ENCODE measurements at places on chromosomes 4 and X. TPM values are rescaled to one million over a fixed set of nuclear protein-coding genes. Genes with fewer than 3 reads are reported as not detected.

POU4F2 gene
- total RNA-seq = not detected

HPGD gene
- 19.7 TPM for total RNA-seq

PRKG2 gene
- not detected for total RNA-seq

HSD17B11 gene
- 98.5 TPM for total RNA-seq

FAM47A gene
- not detected for total RNA-seq

DYNLT3 gene
- total RNA-seq = 28.5 TPM

ERVMER34-1 gene
- 0.37 TPM for total RNA-seq

GAGE1 gene
- not detected for total RNA-seq

FATE1 gene
- total RNA-seq = not detected

NKRF gene
- 4.5 TPM for total RNA-seq

RADX gene
- total RNA-seq = 4.3 TPM

CDS1 gene
- total RNA-seq = 1.7 TPM

GC gene
- not detected for total RNA-seq

ASB12 gene
- total RNA-seq = not detected

HEPH gene
- total RNA-seq = 2.8 TPM

GPM6B gene
- 9.1 TPM for total RNA-seq

GAGE12H gene
- total RNA-seq = not detected

CENPI gene
- total RNA-seq = 2.4 TPM

SOX3 gene
- total RNA-seq = not detected

RASL11B gene
- 0.56 TPM for total RNA-seq
